Neural crest cell (in vitro differentiated cells): ENCODE measurements at places on chromosomes 12 and 14. TPM values are rescaled to one million over a fixed set of nuclear protein-coding genes. Genes with fewer than 3 reads are reported as not detected.

GRCh38 chr12:62264706-62265105 is 4.5 kb downstream of the USP15 start:
- no peak for DNase-seq

DNA sequence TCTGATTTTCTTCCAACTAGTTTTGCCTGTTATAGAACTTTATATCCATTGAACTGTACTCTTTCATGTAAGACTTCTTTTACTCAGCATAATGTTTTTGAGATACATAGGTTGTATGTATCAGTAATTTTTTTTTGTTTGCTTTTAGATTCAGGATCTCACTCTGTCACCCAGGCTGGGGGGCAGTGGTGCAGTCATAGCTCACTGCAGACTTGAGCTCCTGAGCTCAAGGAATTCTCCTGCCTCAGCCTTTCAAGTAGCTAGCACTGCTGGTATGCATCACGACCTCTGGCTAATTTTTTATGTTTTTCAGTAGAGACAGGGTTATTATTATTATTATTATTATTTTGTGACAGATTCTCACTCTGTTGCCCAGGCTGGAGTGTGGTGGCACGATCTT is 65.0 kb upstream of the DDHD1 start:
- no peak for DNase-seq

DNA sequence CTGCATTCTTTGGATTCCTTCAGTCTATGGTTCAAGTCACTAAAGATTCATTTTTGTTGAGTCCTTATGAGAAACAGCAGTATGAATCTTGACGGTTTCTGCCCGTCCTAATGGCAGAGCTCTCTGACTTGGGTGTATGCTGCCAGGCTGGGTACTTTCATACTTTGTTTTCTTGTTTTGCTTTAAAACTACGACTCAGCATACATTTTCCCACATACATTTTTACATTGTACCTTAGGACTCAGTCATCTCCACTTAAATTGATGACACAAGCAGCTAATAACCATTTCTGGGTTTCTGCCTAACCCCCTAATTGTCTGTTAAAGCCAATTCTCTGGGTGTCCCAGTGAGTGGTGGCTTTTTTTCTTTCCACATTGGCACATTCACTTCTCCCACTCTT is 4.8 kb upstream of the DDX55 start:
- no peak for DNase-seq

DNA sequence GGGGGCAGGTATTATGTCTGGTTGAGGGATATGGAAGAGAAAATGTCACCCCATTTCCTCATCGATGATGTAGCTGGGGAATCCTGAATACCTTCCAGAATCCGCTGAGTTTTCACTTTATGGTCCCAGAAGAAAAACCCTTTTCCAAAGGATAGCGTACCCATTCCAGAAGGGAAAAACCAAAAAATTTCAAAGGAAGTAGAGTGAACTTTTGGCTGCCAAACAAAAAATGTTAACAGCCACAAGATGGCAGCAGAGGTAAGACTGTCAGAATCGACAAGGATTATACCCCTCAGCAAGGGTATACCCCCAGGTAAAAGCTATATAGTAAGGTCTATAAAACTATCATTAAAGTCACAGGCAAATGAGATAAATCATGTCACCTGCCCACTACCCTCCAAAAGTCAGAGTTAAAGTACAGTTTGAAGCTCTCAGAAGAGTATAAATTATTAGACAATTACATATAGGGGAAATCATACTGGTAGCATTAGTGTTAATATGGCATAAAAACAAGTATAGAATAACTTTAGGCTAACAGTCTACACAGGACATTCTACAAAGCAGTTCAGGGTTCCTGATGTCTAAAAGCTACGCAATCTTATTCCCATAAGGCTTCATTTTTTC is 18.0 kb downstream of the ACIN1 start:
- no peak for DNase-seq

GRCh38 chr12:16475521-16475920 is 128.1 kb downstream of the MGST1 start:
- DNase-seq, result no peak

- no peak for DNase-seq
Measured at GRCh38 chr12:3320881-3321509, 170.0 kb upstream of the PRMT8 start.

GRCh38 chr14:99608591-99608990 is 4.6 kb upstream of the CCDC85C start:
- DNase-seq, result no peak

Gene GPD1
- total RNA-seq, result 0.16 and 0.49 TPM in 2 replicates

Gene PPP1R1A
- total RNA-seq, result 9.1 and 10.3 TPM in 2 replicates

Gene DNAJC22
- 0.32 and 0.35 TPM in 2 replicates for total RNA-seq
